ENCODE measurements at places on chromosomes 6 and 20.

DNA sequence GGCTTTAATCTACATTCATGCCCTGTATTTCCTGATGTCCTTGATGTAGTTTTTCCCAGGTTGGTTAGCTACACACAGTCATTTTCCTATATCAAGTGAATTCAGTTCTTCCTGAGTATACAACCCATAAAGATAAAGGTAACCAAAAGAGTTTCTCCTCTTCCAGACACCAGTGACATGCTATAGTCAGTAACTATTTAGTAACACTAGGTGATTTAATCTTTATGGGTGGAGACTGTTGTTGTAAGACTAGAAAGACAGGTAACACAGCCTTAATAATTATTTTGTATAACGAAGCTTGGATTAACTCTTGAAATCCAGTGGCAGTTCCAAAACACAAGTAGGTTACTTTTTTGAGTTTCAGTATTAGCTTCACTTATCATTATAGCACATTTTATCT is 17.6 kb downstream of the MCUR1 start:
- no peak for DNase-seq

- no peak for DNase-seq
Measured at GRCh38 chr6:157606516-157606915, 216.5 kb upstream of the SNX9 start.

GRCh38 chr20:45341939-45342854 is 6.0 kb downstream of the SDC4 start:
- no peak for DNase-seq

GRCh38 chr6:109715616-109716015 is 24.5 kb downstream of the FIG4 start:
- no peak for DNase-seq

DNA sequence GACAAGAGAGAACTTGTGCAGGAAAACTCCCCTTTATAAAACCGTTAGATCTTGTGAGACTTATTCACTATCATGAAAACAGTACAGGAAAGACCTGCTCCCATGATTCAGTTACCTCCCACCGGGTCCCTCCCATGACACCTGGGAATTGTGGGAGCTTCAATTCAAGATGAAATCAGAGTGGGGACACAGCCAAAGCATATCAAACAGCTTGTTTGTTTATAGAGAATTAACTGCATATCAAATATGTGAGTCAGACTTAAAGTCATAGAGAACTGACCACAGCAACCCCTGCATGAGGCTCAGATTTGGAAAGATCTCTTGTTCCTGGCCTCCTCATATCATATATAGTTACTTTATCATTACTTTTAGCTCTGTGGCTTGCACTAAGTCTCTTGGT is 29.1 kb upstream of the HDAC2 start:
- no peak for DNase-seq

DNA sequence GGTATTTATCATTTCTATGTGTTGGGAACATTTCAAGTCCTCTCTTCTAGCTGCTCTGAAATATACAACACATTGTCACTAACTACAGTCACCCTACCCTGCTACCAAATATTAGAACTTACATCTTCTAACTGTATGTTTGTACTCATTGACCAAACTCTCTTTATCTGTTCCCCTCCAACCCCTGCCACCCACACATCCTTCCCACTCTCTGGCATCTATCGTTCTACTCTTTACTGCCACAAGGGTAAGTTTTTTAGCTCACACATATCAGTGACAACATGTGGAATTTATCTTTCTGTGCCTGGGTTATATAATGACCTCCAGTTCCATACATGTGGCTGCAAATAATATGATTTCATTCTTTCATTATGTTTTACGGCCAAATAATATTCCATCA is 171.9 kb downstream of the GMDS start:
- no peak for DNase-seq

DNA sequence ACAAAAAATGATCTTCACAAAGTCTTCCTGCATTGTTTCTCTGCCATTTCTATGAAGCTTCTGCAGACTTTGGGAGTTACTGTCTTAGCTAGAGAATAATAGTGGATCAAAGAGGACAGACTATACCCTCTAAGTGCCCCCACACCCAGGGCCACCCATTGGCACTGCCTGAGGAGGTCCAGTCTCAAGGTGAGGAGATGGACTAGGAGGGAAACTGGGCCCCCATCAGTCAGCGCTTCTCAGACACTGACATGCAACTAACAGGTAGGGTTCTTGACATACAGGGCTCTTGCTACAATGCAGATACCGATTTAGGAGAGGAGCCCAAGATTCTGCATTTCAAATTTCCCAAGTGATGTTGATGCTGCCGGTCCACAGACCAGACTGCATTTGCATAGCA is 24.3 kb downstream of the PCNA start:
- no peak for DNase-seq

GRCh38 chr20:47801079-47801478 is 15.8 kb upstream of the SULF2 start:
- DNase-seq: no peak

DNA sequence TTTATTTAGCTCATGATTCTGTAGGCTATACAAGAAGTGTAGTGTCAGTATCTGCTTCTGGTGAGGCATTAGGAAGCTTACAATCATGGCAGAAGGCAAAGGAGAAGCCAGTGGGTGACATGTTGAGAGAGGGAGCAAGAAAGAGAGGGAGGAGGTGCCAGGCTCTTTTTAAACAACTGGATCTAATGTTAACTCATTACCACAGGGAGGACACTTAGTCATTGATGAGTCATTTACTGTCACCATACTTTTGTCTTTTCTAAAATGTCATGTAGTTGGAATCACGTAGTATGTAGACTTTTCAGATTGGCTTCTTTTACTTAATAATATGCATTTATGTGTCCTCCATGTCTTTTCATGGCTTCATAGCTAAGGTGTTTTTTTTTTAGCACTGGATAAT is 58.1 kb downstream of the NUS1 start:
- no peak for DNase-seq

- DNase-seq: no peak
Measured at GRCh38 chr6:30985490-30985889, 2.0 kb downstream of the MUC21 start.

DNA sequence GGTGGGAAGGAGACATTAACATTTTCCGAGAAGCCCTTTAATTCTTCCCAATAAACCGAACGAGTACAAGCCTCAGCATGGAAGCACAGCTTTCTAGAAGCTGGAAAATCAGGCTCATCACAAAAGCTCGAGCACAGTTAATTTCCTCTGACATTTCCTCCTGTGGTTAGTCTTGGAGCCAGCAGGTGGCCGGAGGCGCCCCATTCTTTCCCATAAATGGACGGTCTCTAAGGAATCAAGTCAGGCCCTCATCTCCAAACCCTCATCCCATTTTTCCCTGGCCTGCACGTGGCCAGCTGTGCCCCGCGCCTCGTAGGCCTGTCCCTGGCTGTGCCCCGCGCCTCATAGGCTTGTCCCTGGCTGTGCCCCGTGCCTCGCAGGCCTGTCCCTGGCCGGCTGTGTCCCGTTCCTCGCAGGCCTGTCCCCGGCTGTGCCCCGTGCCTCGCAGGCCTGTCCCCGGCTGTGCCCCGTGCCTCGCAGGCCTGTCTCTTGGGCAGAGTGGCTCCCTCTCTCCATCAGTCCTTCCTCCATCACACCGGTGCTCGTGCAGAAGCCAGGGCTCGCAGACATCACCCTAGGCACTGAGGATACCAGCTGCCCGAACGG is 19.7 kb upstream of the NTSR1 start:
- DNase-seq: no peak

DNA sequence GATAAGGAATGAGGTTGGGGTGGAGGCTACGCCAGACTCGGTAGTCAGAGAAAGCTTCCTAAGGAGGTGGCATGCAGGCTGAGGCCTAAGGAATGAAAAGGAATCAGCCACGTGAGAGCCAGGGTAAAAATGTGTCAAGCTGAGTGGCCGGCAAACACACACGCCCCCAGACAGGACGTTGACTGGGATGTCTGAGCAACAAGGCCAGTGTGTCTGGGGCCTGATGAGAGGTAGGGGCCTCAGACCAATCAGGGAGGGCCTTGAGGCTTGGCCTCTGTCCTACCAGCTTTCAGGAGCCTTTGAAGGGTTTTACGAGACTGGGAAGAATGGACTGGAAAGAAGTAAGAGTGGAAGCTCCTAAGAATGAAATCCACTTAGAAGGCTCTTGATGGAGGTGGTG is 61.0 kb upstream of the PHACTR2 start:
- DNase-seq: no peak

- DNase-seq: no peak
Measured at GRCh38 chr20:50191065-50191543, 474 bp downstream of the CEBPB start.

DNA sequence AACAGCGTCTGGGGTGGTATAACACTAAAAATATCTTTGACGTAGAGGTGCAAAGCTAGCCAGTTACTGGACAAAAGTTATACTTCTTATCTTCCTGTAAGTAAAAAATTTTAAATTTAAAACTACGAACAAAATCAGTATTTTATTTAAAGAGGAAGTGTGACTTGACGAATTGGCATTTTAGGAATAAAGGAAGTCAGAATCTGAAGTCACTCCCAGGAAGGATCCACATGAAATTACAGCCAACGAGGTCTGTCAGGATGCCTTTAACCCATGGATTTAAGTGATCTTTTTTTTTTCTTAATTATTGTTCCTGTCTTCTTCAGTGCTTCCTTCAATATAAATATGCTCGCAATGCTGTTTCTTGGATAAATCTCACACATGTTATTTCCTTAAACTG is 27.2 kb upstream of the SNX9 start:
- DNase-seq: no peak

DNA sequence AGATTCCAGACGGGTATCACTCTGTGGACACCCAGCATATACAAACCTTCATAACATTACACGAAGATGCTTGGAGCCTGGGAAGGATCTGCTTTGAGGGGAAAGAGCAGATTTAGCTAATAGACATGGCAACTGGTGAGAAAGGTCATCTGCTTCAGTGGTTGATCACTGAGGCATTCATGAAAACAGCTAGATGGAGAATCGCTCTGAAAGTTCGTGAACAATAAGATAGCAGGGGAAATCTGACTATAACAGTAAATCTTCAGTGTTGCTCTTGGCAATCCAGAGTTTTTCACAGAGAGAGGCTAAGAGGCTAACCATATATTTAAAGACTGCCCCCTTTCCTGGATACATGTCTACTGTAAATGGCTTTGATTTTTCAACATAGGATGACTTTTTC is 245.3 kb downstream of the FARS2 start:
- no peak for DNase-seq

DNA sequence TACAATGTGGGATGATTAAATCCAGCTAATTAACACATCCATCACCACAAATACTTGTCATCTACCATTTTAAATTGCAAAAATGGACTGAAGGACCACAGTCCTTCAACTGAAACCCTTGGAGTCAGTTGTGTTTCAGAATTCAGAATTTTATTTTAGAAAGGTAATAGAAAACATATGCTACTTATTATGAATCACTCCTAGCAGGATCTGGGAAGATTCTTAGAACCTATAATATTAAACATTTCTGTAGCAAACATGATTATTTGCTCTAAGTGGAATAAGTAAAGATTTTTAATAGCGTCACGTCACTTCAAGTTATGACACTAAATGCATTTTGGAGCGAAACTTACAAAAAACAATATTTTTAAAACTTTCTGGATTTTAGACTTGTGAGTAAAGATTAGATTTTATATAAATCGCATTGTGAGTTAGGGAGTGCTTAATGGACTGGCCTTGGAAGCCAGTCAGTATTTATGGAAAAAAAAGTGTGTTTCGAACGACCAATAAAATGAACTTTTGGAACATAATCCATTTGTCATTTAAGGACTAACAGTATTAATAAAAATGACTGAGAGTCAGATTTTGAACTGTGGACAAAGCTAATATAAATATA is 71.8 kb upstream of the PHACTR2 start:
- DNase-seq: no peak

DNA sequence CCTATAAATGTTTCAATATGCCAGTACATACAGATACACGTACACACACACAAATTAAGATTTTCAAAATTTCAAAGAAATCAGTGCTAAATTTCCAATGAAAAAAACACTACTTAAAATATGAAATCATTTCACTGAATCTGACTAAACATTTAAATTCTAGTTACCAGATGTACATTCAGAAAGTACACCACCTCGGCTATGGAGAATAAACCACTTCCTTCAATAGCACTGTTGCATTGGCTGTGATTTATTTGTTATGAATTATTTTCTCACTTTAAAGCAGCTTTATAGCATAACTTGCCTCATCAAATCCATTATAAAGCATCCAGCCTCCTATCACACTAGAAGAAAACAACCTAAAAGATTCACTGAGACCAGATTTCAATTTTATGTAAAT is 36.6 kb downstream of the HBS1L start:
- no peak for DNase-seq

GRCh38 chr20:38165089-38165965 is at the start of gene TGM2:
TSS of gene TGM2 (minus strand) at chr20:38165270. CDS start at chr20:38165198, 72 bp downstream.
- DNase-seq: peak; percentile 77

DNA sequence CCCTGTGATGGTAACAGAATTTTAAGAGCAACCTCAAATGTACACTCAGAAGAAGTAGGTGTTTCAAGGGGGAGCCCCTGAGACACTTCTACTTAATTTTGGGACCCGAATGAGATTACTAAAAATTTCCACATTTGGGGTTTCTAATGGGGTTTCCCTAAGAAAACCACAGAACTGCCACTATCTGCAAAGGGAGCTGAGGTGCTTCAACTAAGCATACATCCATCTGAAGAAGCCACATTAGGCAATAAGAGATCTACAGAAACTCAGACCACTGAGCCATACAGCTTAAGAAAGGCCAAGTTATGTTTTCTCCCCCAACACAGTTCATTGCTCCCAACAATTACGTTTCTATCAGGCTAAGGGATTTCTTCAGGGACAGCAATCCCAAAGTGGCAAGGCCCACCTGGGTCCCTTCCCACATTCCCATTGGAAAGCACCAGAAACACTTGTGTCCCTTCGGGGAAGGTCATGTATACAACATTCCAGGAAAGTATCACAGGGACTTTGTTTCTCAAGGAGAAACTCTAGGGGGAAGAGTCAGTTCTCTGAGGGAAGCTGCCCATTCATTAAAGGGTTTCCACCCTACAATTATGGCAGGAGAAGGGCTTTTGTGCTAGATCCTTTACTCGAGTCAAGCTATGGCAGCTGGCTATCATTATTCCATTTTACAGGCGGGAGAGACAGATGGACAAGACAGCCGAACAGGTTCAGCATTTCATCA is 5.0 kb downstream of the BCL2L1 start:
- DNase-seq: peak; percentile 39

- DNase-seq: no peak
Measured at GRCh38 chr20:25173886-25174308, 21.6 kb upstream of the ENTPD6 start.

GRCh38 chr6:18501663-18502013 is 114.5 kb downstream of the RNF144B start:
- DNase-seq: no peak

GRCh38 chr6:56072856-56073255 is 174.5 kb downstream of the COL21A1 start:
- DNase-seq: no peak

DNA sequence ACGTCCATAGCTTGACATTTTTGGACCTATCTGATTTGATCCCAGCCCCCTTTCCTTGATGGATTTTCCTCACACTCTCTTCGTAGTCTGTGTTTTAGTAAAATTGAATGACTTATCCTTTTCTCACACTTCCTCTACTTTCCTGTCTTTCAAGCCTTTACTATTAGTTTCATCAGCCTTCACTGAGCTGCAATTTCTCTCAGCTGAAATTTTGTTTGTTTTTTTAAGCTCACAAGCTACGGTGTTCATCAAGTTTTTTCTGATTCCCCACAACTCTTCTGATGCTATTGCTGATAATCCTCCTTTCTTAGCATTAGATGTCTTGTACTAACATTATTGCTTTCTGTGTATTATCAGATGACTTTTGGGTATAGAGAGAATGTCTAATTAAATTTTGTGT is 263.7 kb downstream of the TBX18 start:
- DNase-seq: no peak

- no peak for DNase-seq
Measured at GRCh38 chr6:160035693-160036330, 66.9 kb downstream of the IGF2R start.

Measured in GM12892 (cell line).